ENCODE measurements at places on chromosomes 13 and 19.

DNA sequence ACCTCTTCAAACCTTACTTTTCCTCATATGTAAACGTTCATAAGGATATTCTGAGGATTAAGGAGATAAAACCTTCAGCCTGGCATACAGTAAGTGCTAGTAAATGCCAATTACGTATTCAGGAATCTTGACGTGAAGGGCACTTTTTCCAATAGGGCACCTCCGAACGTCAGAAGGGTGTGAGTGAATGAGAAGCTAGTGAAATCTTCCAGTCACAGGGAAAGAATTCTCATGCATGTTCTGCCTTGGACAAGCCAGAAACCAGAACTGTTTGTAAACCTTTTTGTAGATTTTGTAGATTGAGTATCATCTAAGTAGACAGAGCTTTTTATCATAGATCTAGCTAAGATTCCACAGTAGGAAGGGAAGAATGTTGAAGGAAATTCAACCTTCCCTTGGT, 16.5 kb downstream of the DGKH start:
- no peak for DNase-seq
- H3K27me3 ChIP-seq = no peaks in the 10 kb centered on the region
- no peak overlapping the region for H3K4me3 ChIP-seq
- no peaks in the 10 kb centered on the region for H3K4me1 ChIP-seq

- no peak overlapping the region for H3K27ac ChIP-seq
- H3K36me3 ChIP-seq = no peaks in the 10 kb centered on the region
- no peak overlapping the region for H3K4me3 ChIP-seq
- no peaks in the 10 kb centered on the region for H3K4me1 ChIP-seq
Observed at GRCh38 chr13:58542530-58542929, 911.0 kb downstream of the PCDH17 start.

DNA sequence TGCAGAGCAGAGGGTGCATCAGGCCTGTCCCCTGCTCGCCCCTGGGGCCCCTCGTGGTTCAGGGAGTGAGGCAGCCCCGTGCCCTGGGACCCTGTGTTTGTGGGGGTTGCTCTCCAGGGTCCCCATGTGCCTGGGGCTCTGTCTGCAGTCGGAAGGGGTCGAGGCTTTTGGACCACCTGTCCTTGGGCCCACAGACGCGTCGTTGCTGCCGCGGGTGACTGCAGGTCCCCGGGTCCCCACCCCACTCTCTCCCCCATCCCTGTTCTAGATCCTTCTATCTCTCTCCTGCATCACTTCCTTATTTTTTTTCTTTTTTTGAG, 1.9 kb downstream of the PCSK4 start:
- no peak for DNase-seq
- no peaks in the 10 kb centered on the region for H3K36me3 ChIP-seq
- H3K27me3 ChIP-seq = no peaks in the 10 kb centered on the region
- peaks cover 15% of the 10 kb centered on the region for H3K4me1 ChIP-seq
- no peak overlapping the region for H3K27ac ChIP-seq

DNA sequence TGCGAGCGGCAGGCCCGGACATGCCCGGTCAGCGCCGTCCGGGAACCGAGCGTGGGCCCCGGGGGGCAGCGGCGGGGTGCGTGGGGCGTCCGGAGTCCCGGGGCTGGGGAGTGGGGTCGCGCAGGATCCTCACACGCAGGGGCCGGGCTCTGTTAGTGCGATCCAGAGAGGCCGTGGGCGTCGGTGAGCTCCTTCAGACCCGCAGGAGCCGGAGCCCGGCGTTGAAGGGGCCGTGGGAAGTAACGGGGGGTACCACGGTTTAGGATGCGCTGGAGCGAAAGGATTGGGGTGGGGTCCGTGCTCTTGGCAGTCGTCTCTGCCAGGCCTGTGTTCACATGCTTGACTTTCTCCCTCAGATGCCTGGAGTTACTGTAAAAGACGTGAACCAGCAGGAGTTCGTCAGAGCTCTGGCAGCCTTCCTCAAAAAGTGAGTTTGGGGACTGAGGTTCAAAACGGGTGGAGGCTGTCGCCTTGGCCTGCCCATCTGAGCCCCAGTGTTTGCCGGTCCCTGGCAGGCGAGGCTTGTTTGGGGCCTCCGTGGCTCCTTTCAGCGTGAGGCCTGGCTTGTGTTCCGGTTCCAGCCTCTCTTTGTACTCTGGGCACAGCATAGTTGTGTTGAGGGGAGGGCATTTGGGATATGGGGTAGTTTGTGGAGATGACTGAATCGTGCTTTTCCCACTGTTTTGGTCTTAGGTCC, 512 bp downstream of the RPS19 start:
- peaks cover 50% of the 10 kb centered on the region for H3K36me3 ChIP-seq
- peak overlapping the region; percentile 97 for H3K27ac ChIP-seq
- peaks cover 9% of the 10 kb centered on the region for H3K27me3 ChIP-seq
- peak; percentile 14 for DNase-seq

- H3K27ac ChIP-seq = no peak overlapping the region
- no peaks in the 10 kb centered on the region for H3K4me1 ChIP-seq
- DNase-seq = no peak
- no peaks in the 10 kb centered on the region for H3K27me3 ChIP-seq
Observed at GRCh38 chr13:113520571-113520970, 30.1 kb upstream of the DCUN1D2 start.

DNA sequence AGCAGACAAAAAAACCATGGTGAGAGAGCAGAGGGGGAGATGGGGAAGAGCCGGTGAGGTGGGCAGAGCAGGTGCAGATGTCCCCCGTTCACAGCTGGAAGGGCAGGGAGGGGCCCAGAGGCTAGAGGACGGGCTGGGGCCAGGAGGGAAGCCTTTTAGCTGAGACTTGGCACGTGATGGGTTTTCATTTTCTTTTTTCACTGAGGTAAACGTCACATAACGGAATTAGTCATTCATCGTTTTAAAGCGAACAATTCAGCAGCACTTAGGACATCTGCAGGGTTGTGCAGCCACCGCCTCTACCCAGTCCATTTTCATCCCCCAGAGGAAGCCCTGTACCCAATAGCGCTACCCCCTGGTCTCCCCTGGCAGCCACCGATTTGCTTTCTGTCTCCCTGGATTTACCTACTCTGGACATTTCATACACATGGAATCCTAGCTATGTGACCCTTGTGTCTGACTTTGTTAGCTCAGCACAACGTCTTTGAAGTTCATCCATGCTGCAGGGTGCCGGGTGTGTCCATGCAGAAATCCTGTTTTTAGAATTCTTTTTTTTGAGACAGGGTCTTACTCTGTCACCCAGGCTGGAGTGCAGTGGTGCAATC, 16.0 kb upstream of the EMC10 start:
- DNase-seq = no peak
- no peaks in the 10 kb centered on the region for H3K4me1 ChIP-seq
- no peak overlapping the region for H3K27ac ChIP-seq
- no peak overlapping the region for H3K4me3 ChIP-seq

Measured in SK-N-SH (cell line).